ENCODE measurements at places on chromosomes 1 and 21. TPM values are rescaled to one million over a fixed set of nuclear protein-coding genes. Genes with fewer than 3 reads are reported as not detected.

Gene FOXO6
- total RNA-seq: 0.43 TPM

Gene GJA8
- total RNA-seq: 0.71 TPM

Gene DRAXIN
- 97.9 TPM for total RNA-seq

DNA sequence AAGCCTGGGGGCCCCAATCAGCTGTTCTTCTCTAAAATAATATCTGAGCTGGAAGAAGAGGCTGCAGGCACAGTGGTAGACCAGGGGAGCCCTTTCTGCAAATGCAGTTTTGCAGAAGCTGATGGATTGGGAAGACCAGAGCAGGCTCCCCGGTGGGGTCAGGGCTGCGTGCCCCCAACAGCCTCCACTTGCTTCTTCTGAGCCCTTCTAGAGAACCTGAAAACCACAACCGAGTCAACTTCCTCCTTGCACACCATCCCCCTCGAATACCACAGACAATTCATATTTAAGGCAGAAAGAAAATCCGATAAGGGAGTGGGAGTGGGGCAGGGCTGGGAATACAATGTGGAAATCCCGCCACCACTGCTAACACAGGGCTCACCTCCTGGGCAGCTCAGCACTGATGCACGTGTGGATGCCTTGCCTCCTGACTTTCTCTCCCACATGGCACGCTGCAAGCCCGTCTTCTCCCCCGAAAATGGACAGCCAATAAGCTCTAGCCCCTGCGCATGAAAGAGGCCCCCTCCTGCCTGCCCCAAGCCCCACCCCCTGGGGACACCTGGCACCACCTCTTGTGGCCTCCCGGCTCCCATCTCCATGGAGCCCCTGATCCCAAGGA lies 25.4 kb upstream of the ALDH4A1 start:
- ATAC-seq: no peak

GRCh38 chr1:103256490-103256889 lies 148.2 kb upstream of the COL11A1 start:
- ATAC-seq: no peak

GRCh38 chr1:69921486-69921885 lies 283.9 kb downstream of the LRRC40 start:
- ATAC-seq: no peak

- no peak for ATAC-seq
These were observed 49.0 kb upstream of the ACOT11 start for GRCh38 chr1:54499097-54499359.

GRCh38 chr1:150995896-150996295 lies 10.8 kb downstream of the MINDY1 start:
- ATAC-seq: peak; percentile 54
